IPS-NIHi11 (cell line): ENCODE measurements at places on chromosomes 1 and 21.
A peak's percentile ranks its signal among the peaks of the same experiment; 100 is the strongest.

DNA sequence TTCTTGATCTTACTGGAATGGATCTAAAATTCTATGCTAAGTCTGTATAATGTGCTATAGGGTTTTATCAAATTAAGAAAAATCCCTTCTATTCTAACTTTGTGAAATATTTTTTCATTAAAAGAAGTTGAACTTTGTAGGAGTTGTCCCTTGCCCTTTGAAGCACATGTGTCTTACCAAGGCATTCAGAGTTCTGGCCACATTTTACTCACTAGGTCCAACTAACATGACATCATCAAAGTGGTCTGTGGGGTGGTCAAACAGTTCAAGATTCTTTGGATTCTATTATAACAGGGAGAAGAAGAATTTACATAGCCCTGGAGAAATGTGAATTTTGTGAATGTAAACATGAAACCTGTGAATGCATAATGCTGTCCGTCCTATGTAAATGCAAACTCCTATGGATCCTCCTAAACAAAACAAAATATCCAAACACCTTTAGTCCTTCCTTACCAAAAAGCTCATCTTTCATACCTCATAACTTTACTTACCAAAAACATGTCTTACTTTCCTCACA is 88.7 kb downstream of the EBNA1BP2 start:
- DNase-seq = no peak

GRCh38 chr21:14382486-14382834 is 486 bp downstream of the HSPA13 start:
- DNase-seq = no peak

GRCh38 chr1:47837866-47838561 is 159.2 kb downstream of the TRABD2B start:
- DNase-seq = no peak

DNA sequence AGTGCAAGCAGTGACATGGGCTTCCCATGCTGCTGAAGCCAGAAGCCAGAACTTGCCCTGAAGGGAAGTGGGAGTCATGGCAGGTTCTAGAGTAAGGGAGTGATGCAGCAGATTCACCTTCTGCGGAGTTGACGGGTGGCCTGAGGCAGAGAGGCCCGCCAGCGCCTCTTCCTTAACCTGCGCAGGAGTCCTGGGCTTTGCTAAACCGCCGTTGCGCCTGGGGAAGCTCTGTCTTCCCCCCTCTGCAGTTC is 67.3 kb downstream of the OBSCN start:
- DNase-seq = no peak

DNA sequence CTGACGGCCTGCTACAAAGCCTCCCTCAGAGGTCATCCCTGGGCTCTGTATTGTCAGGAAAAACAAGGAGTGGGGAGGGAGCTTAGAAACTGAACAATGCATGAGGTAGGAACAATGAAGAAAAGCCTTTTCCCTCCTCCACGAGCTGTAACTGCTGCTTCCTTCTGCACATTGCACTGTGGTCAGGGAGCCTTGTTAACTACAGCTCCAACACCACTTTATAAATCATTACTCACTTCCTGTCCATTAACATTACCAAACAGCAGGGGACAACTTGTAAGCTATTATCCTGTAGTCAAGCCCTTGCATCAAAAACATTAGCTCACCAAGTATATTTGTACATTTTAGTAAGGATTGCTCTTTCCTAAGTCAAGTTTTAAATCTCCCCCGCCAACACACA is 336.0 kb upstream of the NR5A2 start:
- DNase-seq = peak; percentile 42

GRCh38 chr1:147722124-147722523 is 38.3 kb downstream of the GJA5 start:
- peak; percentile 26 for DNase-seq

- no peak for DNase-seq
Observed at GRCh38 chr1:8727809-8728213, 89.6 kb downstream of the RERE start.

DNA sequence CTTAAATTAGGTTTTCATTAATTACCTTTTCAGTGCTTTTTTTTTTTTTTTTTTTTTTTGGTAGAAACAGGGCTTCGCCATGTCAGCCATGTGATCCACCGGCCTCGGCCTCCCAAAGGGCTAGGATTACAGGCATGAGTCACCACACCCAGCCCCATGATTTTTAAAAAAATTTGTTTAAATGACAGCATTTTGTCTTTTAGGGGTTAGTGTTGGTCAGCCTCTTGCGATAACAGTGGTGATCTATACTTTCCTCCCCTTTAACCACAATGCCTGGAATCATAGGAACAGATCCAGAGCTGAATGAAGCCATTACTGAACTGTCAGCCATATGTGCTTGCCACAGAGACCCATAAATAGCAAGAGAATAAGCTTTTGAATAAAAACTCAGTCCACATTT is 73.9 kb downstream of the CACHD1 start:
- DNase-seq = no peak

GRCh38 chr1:64963466-64963865 is 2.9 kb downstream of the JAK1 start:
- DNase-seq = no peak

DNA sequence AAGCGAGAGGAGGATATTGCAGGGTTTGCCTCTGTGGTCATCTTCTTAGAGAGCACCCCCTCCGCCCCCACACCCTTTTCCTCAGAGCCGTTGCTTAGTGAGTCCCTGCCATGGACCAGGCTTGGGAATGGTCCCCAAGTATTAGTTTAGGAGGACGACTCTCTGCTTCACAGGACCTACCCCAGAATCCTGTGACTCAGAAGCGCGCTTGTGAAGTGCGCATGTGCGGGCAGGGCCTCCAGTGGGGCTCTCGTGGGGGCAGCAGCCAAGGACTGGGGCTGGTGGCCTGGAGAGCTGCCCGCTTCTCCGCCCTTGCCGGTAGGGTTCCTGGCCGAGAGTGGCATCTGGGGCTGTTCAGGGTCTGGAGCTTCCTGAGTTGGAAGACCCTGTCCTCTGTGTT is 37.3 kb upstream of the HMGN1 start:
- DNase-seq = peak; percentile 24

- DNase-seq = no peak
Observed at GRCh38 chr1:66758241-66758755, 6.0 kb downstream of the DYNLT5 start.

GRCh38 chr1:234643111-234643849 is 33.3 kb upstream of the IRF2BP2 start:
- DNase-seq = no peak

- no peak for DNase-seq
Observed at GRCh38 chr1:185487936-185488335, 170.9 kb upstream of the IVNS1ABP start.

DNA sequence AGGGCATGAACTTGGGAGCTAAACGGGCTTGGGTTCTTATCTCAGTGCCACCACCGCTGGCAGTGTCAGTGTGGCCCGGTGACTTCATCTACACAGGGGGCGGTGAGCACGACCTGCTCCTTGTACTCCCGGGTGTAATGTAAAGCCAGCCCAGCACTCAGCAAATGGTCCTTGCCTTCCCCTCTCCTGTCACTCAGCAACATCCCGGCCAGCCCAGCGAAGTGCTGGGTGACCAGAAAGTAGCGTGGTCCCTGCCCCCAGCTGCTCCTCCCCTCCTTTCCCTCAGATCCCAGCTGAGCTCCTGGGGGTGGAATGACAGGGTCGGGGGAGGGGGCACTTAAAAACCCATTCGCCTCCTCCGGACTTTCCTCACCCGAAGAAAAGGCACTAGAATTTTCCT is 7.2 kb downstream of the KCNN3 start:
- DNase-seq = no peak

DNA sequence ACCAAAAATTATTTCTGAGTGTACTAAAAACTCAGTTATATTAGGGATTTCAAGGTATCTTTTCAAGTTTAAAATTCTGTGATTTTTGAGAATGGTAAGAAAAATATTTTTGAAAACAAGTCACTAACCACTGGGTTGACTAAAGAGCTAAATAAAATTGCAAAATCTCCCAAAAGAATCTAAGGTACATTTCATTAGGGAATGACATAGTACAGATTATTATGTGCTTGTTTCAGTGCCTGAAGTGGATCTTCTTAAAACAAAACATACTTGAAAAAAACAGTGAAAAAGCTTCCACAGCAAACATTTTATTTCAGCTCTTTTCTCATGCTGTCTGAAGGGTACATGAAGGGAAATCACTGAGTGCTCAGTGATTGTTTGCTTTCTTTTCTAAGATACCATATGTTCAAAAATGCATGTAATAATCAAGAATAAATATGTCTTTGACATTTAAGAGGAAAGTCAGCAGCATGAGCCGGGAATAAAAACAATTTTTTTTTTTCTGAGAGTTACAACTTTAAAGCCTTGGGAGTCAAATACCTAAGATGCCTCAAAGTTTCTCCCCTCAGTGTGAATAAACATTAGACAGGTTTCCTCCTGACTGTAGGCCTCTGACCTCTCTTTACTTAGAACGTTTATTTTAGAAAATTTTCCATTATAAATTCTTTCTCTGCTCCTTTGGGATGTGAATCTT is 200.7 kb downstream of the KCNT2 start:
- DNase-seq = no peak

GRCh38 chr1:64967381-64967780 is 1.0 kb upstream of the JAK1 start:
- peak; percentile 29 for DNase-seq

GRCh38 chr1:71080230-71080738 is 551 bp downstream of the ZRANB2 start:
- peak; percentile 38 for DNase-seq

DNA sequence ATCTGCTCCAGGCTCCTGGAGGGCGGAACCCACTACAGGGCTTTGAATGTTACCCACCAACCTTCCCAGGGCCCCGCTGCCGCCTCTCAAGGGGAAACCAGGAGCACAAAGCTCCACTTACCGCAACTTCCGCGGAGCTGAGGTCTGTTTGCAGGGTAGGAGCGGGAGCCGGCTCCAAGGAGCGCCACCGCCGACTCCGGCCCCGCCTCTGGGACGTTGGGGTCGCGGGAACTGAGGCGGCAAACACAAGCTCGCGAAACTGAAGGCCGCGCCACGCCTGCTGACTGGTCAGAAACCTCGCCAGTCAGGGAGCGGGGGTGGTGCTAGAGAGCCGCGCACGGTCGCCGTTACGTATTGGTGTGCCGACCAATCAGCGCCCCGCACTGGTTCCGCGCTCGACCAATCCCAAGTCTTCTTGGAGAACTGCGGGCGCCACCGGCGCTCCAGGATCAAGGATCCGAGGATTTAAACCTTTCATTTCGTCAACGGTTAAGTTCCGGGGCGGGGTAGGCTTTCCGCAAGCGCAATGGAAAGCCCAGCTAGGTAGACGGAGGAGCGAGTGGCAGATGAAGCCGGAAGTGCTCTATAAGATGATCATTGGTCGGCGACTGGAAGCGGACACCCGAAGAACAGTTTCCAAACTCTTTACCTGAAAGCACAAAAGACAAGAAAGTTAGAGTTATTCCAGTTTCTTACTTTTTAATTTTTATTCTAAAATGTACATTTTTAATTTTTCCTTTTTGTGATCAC is at the start of gene STIL:
Gene STIL (minus strand): TSS at position 233 of the 750 bp plus-strand sequence. CDS start 3,828 bp downstream, outside the sequence.
- DNase-seq = peak; percentile 98

GRCh38 chr21:21045518-21045917 is 47.3 kb downstream of the NCAM2 start:
- no peak for DNase-seq

- no peak for DNase-seq
Observed at GRCh38 chr1:117932576-117932975, 3.0 kb downstream of the WDR3 start.

DNA sequence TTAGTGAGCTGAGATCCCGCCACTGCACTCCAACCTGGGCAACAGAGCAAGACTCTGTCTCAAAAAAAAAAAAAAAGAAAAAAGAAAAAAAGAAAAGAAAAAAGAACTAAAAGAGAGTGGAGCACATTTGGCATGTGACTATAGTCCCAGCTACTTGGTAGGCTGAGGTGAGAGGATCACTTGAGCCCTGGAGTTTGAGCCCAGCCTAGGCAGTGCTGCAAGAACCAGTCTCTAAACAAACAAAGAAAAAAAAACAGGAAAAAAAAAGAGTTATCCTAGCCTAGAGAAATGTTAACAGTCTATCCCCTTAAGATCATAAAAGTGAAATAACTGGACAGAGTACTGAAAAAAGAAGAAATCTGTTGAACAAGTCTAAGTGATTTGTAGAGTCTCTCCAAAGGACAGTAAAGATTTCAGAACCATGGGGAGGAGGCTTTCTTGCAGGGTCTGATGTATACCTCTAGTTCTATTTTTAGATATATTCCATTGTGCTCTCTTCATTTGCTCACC is 4.5 kb upstream of the PRDX1 start:
- no peak for DNase-seq

GRCh38 chr1:180527101-180527669 is 24.8 kb upstream of the ACBD6 start:
- DNase-seq = no peak

- DNase-seq = no peak
Observed at GRCh38 chr21:37742532-37742931, 173.7 kb downstream of the KCNJ6 start.

GRCh38 chr1:156126630-156127534 is 12.4 kb downstream of the LMNA start:
- DNase-seq = no peak

DNA sequence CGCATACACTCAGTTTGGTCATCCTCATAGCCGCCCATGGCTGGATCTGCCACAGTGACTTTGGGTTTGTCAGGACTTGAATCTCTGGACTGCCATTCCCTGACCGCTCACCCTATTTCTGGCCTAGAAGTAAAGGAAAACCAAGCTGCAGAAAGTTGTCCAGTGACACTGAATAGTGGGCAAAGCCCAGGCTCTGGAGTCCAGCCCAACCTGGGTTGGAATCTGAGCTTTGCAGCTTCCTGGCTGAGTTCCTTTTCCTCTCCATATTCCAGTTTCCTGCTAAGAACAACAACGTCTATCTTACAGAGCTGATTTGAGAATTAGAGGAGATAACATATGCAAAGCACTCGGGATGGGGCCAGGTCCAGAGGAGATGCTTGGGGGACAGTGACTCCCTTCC is 15.6 kb upstream of the EIF4G3 start:
- DNase-seq = no peak

- peak; percentile 41 for DNase-seq
Observed at GRCh38 chr1:98429965-98430443, 231.5 kb upstream of the SNX7 start.

DNA sequence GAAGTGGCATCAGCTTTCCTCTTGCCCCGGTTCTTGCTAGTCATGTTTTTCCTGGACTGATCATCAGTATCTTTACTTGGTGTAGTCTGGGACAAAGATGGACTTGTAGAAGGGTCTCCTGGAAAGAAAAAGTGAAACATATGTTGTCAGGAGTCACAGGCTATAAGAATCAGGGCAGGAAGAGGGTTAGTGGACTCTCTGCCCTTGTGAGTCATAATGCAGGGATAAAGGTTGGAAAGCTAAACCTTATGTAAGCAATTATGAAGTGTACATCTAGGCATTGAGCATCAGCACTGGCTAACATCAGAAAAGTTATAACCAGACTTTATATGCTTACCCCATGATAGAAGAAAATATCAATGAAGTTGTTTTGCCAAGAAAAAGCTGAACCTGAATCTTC is 51.2 kb downstream of the XKR8 start:
- no peak for DNase-seq
